Adipocyte (in vitro differentiated cells): ENCODE measurements at places on chromosomes 16 and 17.

DNA sequence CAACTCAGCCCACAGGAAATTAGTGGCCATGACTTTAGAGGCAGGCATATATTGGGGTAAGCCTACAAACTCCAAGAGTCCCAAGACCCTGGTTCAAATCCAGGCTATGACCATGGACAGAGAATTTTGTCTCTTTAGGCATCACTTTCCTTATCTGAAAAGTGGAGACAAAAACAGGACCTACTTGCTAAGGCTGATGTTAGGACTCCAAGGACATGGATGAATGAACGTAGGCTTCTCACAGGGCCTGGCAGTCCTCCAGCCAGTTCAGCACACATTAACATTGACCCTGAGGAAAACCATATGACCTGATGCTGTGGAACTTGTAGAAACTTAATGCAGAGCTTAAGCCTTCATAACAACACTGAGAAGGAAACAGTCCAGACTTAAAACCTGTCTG is 1.4 kb downstream of the FKBP10 start:
- DNase-seq = peak; percentile 55

DNA sequence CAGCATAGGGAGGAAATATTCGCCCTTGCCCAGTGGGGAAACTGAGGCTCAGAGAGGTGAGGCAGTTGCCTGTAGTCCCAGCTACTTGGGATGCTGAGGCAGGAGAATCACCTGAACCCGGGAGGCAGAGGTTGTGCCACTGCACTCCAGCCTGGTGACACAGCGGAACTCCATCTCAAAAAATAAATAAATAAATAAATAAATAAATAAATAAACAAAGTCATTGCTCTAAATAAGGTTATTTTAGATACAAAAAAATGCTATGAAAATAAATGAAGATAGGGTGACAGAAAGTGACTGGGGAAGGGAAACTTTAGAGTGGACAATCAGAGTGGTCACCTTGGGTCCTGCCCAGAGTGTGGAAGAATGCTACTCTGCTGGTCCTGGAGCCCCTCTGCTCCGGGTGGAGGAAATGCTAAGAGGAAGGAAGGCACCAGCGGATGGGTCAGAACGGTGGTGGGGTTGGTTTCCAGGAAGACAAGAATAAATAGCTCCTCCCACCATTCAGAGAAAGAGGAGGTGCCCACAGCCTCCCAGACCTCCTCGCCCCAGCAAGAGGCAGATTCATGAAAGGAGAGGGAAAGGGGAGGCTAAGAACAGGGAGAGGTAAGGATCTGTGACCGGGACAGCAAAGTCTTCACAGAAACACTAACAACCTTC is 17.6 kb downstream of the TRPV3 start:
- DNase-seq = no peak

GRCh38 chr17:71709946-71710345 is 410.9 kb upstream of the SOX9 start:
- peak; percentile 10 for DNase-seq

GRCh38 chr17:72146371-72146770 is 25.6 kb downstream of the SOX9 start:
- no peak for DNase-seq

DNA sequence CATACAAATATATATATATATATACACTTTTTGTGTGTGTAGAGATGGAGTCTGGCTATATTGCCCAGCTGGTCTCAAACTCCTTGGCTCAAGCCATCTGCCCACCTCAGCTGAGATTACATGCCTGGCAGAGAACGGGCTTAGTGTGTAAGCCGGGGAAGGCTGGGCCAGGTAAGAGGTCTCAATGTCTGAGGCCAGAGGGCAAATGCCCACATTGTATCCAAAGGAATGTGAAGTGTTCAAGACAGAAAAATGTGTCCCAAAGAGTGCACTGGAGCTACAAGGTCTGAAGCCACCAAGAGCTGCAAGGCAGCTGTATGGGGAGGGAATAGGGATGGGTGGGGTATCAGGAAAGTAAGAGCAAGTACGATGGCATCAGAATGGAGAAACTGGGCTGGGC is 8.8 kb downstream of the CD2BP2 start:
- DNase-seq = no peak

- no peak for DNase-seq
These were observed 44.9 kb downstream of the USP22 start for GRCh38 chr17:20997711-20998570.

- DNase-seq = peak; percentile 21
These were observed 18.9 kb upstream of the P2RX1 start for GRCh38 chr17:3935140-3935542.

DNA sequence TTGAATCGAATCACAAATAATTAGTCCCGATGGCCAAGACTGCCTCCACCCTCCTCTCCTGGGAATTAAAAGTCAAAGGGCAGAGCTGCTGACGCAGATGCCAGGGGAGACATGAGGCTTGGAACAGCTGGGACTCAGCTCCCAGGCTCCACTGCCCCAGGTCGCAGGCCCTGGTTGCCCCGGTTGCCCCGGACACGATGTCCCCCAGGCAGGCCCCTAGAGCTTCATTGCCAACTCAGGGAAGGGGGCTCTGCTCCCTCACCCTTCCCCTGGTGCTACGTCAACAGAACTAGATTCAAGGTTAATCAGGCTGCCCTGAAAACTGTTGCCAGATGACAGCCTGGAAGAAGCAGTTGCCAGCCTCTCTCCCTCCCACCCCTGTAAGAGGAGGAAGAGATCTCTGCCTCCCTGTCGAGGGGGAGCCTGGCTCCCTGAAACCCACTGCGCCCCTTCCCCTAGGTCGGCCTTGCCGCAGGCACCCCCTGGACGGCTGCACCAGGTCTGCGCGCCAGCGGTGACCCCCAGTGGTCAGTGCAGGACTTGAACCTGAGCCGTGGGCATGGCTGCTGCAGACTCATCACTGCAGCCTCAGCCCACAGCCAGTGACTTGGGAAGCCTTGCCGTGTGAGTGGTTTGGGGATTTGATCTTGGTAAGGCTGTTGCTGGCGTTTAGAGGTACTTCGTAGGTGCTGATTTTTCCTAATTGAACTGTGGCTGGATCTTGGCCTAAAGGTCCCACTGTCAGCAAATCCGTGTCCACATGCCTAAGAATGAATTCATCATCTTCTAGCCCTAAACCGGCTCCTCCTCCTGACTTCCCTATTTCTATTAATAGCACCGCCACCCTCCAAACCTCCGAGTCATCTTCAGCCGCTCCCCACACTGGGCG is 84.1 kb upstream of the TOB1 start:
- peak; percentile 88 for DNase-seq

DNA sequence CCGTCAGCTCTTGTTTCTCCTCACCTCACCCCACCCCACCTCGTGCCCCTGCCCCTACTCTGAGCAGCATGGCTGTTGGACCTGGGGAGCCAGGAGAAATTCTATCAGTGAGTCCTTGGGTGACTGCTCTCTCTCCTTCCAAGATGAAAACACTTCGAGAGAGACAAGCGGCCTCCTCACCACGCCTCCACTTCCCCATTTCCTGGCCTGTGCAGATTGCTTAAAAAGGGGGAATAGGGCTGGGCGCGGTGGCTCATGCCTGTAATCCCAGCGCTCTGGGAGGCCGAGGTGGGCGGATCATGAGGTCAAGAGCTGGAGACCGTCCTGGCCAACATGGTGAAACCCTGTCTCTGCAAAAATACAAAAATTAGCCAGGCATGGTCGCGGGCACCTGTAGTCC is 9.5 kb downstream of the DLX4 start:
- no peak for DNase-seq

- DNase-seq = no peak
These were observed 56.3 kb downstream of the ARHGAP27 start for GRCh38 chr17:45376171-45377005.

GRCh38 chr17:1365445-1366039 is 34.5 kb downstream of the YWHAE start:
- peak; percentile 94 for DNase-seq

- peak; percentile 86 for DNase-seq
These were observed 4.4 kb upstream of the HIC1 start for GRCh38 chr17:2050300-2051060.

DNA sequence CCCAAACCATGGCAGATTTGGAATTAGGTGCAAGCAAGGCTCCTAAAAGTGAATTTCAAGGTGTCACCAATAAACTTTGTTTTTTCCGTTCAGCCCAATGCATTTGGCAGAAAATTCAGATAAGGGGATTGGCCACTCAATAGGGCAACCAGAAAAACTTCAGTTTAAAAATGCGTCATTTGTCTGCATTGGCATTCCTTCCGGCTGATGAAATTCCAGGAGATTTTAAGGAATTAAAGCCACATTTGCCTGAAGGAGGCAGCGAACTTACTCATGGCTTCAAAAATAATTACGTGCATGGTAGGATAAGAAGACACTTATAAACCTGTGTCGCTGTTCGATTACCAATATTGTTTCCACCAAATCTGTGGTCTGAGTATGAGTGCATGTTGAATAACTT is 151.9 kb downstream of the SALL1 start:
- no peak for DNase-seq

GRCh38 chr17:83067071-83067717 is 12.2 kb upstream of the METRNL start:
- no peak for DNase-seq

- peak; percentile 6 for DNase-seq
These were observed 43.7 kb downstream of the RND2 start for GRCh38 chr17:43068570-43069367.

DNA sequence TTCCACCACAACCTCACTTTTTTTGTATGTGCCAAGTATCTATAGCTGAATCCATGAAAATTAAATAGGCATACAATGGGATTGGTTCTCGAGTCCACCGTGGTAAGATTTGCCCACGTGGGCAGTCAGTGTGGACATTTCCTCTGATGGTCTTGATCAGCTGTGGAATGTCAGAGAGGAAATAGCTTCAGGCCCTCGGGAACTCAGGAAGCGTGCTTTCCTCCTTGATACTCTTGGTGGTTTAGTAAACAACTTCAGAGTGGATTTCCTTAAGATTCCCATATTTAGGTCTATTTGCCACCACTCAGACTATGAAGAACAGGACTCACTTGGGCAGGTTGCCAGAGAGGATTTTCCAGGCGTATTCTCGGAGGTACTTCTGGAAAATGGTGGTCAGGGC is 152.5 kb downstream of the VPS53 start:
- DNase-seq = no peak

DNA sequence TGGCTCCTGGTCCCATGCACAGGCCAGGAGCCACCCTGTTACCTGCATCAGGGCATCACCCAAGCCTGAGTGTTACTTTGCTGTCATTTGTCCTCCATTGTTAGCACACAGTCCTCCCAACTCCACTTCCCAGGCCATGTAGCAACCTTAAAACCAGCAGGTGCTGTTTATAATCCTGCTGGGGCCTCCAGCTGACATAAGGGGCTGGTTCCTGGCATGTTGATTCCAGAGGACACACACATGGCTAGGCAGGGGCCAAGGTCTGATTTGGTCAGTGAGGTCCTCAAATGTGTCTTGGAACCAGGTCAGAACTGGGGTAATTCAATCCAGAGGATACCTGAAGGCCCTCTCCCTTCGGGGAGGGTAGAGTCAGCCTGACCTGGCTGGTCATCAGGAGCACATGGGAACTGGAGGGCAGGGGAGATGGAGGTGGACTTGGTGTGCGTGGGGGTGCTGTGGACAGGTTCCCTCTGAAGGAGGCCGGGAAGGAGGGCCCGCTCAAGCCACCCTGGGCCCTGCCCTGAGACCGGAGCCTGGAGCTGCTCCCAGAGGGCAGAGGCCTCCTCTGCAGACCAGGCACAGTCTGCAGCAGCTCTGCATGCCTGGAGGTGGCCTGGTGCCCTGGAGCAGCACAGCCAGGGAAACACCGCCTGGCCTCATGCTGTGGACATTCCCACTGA is 6.6 kb downstream of the ADORA2B start:
- no peak for DNase-seq

DNA sequence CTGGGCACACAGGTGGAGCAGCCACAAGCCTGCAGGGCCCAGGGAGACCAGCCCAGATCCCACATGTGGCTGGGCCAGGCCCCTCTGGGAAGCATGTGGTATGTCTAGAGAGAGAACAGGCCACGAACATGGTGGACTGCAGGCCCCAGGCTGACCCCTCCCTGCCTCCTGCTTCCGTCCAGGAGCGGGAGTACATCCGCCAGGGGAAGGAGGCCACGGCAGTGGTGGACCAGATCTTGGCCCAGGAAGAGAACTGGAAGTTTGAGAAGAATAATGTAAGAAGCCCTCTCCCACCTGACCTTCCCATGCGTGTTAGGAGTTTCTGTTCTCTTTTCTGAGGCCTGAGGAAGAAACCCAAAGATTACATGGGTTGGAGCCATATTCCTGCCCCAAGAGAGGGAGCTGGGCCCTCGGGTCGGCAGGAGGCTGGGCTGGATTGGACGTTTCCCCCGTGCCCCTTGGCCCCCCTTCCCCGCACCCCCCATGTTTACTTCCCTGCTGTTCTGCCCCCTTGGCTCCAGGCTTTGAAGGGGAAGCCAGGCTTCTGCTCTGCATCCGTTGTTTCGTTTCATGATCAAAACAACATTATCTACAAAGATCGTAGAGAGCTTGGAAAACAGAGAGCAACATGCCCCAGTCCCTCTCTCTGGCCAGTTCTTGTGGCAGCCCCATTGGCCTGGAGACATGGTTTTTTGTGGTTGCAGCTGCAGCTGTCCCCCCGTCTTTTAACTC is 5.7 kb upstream of the TCAP start:
- DNase-seq = no peak

GRCh38 chr17:69503711-69504110 is 89.2 kb downstream of the MAP2K6 start:
- DNase-seq = no peak

DNA sequence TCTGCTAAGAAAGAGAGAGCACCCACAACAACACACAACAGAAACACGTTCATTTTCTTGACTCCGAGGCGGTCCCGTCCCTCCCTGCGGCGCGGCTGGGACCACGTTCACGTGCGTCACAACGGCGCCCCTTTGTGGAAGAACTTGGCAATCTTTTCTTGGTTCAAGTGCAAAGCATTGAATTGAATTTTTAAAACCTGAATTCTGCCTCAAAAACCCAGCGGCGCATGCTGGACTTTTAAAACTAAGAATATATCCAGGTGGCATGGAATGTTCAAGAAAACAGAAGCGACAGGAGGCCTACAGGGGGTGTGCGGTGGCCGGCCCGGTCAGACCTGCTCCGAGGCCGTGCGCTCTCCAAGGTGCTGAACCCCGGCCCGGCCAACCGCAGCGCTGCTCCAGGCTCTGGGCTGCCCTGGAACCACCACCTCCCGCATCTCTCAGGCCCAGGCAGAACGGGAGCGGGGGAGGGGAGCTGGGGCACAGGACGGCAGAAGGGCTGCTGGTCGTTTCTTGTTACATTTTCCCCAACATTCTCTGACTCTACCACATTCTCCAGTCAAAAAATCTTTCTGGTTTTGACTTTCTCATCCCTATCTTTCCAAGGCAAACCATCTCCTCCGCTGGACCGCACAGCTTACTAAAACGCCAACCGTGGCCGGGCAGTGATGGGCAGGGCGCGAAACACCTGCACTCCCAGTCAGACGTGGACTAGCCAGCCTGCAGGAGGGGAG is 3.4 kb upstream of the HEXD start:
- DNase-seq = peak; percentile 89

- no peak for DNase-seq
These were observed 8.7 kb upstream of the KREMEN2 start for GRCh38 chr16:2955438-2955778.

DNA sequence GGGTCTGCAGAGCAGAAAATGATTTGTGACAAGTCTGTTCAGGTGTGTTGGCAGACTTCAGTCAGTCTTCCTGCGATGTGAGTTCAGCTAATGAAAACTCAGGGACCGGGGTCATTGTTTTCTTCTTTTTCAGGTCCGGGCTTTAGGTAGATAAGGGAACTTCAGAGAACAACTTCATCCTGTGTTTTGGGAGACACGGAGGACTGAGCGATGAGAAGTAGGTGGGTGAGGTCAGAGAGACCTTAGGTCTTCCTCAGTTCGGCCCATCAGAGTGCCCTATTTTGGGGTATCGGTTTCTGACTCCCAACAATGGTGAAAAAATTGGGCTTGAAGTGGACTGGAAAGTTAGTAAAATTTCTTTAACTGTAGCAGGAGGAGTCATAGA is 88.9 kb upstream of the ATF7IP2 start:
- DNase-seq = no peak

GRCh38 chr16:31286421-31287032 is 26.8 kb downstream of the ITGAM start:
- no peak for DNase-seq
